ENCODE measurements at places on chromosomes 3 and 15.

- no peak for DNase-seq
Measured at GRCh38 chr15:55248895-55249294, 40.7 kb downstream of the RAB27A start.

- DNase-seq, result no peak
Measured at GRCh38 chr3:55174747-55175146, 246.9 kb upstream of the LRTM1 start.

GRCh38 chr3:183515968-183516851, 39.3 kb downstream of the KLHL6 start:
- no peak for DNase-seq

DNA sequence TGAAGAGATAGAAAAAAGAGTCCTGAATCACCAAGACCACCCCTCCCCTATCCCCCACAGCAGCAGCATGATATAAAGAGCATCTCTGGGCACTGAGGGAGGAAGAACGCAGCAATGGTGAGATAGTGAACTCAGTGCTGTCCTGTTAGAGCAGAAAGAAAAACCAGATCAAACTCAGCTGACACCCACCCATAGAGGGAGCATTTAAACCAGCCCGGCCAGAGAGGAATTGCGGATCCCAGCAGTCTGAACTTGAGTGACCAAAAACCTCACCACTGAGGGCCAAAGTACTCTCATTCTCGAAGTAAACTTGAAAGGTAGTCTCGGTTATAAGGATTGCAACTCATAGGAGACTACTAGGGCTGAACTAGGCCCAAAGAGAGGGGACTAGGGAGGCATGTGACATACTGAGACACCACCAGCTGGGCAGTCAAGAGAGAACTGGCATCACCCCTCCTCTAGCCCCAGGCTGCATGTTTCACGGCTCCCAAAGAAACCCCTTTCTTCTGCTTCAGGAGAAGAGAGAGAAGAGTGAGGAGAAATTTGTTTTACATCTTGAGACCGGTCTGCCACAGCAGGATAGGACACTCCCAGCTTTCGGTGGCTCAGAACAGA, 39.2 kb upstream of the TGFBR2 start:
- DNase-seq, result no peak

- DNase-seq, result no peak
Measured at GRCh38 chr3:134559591-134559990, 73.7 kb downstream of the CEP63 start.

- no peak for DNase-seq
Measured at GRCh38 chr3:120424976-120425570, 25.7 kb downstream of the FSTL1 start.

GRCh38 chr15:65066635-65067316, 1.0 kb downstream of the RASL12 start:
- DNase-seq, result no peak

DNA sequence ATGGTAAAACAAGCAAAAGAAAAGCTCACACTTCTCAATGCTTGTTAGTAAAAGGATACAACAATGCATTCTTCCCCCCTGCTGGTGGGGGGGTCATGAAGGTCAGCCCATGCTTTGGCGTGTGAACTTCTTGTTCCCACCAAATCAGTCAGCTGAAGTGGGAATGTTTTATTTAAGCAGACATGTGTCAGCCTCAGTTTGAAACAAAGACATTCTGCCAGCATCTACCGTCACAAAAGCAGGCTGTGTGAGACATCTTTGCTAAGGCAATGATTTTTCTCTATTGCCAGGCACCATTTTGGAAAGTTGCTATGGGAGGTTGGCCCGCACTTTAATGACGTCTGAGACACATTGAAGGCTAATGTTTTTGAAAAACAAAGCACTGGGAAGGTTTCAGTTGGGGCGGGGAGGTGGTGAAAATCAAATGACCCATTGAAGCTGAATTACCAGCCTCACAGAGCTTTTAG, 206.6 kb downstream of the TLE3 start:
- no peak for DNase-seq

DNA sequence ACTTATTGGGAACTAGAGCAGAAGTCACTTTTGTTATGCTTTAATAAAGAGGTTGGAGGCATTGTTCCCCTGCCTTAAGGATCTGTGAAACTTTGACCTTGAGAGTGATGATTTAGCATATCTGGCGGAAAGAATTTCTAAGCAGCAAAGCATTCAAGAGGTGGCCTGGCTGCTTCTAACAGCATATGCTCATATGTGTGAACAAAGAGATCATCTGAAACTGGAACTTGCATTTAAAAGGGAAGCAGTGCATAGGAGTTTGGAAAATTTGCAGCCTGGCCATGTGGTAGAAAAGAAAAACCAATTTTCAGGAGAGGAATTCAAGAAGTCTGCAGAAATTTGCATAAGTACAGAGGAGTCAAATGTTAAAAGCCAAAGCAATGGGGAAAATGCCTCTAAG, 56.4 kb upstream of the GOLIM4 start:
- DNase-seq, result no peak

DNA sequence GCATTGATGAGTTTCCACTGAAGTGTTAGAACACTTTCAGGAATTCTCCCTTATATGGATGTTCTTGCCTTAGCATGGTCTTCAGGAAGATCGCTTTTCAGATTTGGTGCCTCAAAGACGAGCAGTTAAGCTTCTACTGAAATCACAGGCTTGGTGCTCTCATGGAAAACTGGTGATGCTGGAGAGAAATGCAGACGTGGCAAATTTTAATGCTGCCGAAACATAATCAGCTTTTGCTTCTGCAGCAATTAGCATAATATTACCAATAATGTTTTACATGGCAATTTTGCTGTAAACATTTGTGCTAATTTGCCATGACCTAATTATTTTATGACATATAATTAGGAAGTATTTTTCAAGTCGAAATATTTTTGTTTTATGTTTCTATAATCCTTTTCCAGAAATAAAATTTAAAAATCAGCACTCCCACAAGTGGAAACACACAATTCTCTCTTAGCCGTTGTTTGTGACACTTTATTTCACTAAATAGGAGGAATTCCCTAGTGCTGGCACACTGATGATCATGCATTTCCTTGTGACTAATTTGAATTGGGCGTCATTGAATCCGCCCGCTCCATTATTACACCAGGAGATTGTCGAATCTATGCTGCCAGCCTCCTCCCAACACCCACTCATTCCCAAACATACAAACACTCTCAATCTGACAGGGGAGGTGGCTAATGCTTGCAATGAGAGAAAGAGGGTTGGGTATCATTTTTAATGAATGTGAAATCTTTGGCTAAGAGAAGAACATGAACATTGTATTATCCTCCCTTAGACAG, 506.8 kb upstream of the PPP2R3A start:
- DNase-seq, result no peak

GRCh38 chr15:85527895-85528294, 147.5 kb downstream of the AKAP13 start:
- DNase-seq, result peak; percentile 11

DNA sequence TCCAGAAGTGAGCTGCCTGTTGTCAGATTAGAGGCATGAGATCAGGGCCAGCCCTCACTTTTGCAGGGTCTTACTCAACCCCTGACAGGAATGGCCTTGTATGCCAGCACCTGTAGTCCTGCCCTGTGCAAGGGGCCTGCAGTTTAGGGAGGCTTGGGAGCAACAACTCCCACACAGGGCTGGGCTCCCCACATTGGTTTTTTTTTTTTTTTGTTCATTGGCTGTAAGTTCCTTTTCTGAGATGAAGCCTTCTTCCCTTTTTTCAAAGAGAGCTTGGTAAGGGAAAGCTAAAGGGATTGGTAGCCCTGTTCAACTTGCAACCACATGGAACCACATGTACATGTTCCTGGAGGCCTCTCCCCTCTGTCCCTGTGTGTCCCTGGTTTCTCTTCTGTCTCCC, 46.4 kb downstream of the TNFAIP8L3 start:
- no peak for DNase-seq

- DNase-seq, result no peak
Measured at GRCh38 chr15:29089731-29090616, 179.6 kb downstream of the NSMCE3 start.

DNA sequence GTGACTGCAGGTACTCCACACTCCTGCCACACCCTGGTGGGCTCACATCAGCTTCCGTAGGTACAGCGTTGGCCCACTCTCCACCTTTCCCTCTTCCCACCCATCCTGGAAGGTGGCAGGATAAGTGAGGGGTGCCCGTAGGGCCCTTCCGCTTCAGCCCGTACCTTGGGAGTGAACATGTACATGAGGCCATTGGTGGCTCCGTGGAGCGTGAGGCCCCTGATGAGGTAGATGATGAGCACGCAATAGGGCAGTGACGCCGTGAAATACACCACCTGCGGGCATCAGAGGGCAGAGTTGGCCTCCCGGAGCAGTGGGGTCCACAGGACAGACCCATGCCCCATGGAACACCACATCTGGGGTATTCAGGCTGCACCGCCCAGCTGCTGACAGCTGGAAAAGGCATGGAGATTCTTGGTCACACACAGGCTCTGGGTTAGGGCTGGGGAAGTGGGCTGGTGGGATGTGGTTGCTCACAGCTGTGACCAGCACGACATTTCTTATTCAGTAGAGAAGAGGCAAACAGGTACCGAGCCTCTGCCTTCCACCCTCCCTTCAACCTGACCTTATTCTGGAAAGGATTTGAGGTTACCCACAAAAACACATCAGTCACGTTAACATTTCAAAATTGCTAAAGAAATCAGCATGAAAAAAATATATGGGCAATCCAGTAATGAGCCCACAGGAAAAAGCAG, 23.8 kb downstream of the SLC6A20 start:
- DNase-seq, result no peak

DNA sequence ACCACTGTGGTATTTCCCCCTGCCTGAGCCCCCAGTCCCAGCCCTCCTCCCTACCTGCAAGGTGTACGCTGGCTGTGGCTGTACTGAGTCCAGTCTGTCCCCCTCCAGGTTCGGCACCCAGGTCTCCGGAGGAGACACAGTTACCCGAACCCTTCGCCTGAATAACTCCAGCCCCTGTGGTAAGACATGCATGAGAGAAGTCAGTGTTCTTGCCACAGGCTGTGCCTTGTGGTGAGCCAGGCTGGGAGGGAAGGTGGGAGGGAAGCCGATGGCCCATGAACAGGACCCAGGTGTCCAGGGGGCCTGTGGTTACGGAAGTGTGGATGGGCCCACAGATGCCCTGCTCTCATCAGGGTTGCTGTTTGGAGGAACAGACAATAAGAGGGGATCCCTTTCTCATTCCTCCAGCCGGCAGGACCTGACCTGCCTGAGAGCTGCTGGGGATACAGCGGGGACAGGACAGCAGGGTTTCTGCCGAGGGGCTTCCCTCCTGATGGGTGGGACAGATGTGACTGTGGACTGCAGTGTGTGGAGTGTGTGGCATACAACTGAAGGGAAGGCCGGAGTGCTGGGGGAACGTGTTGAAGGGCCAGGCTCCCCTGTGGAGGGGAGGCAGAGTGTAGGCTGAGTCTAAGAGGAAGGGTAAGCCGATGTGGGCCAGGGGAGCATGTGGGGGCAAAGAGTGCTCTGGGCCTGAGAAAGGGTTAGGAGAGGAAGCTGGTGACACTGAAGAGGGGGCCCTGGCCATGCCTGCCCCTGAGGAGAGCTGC, 21.9 kb downstream of the ACAA1 start:
- no peak for DNase-seq

DNA sequence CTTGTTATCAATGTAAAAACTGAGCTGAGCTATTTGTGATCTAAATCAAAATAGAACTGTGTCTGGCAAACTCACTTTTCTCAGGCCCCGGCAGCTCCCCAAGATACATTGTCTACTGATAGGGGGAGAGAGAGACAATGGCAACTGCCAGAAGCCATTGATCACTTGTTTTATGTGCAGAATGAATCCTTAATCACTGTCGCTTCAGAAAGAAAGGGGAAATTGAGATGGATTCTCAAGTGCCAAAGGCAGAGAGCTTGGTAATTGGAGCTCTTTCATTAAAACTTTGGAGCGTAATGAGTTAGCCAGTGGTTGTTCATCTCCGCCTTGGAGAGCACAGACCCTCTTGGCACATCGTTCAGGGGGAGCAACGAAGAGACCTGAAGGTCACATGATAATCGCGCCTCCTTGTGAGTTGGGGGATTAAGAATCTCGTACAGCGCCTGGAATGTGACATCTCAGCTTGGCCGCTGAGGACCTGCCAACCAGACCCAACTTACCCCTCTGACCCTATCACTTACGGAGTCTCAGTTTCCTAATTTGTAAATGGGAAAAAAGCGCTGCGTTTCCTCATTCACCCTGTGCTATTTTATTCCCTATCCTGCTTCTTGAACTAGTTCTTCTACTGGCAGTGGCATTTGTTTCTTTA, 252.8 kb downstream of the VPS13C start:
- DNase-seq, result no peak

- no peak for DNase-seq
Measured at GRCh38 chr3:144384241-144384979, 412.8 kb downstream of the DIPK2A start.

- peak; percentile 86 for DNase-seq
Measured at GRCh38 chr3:131217296-131217741, 164.3 kb upstream of the NUDT16 start.

- DNase-seq, result peak; percentile 41
Measured at GRCh38 chr3:146308222-146308621, 57.3 kb upstream of the PLSCR4 start.

DNA sequence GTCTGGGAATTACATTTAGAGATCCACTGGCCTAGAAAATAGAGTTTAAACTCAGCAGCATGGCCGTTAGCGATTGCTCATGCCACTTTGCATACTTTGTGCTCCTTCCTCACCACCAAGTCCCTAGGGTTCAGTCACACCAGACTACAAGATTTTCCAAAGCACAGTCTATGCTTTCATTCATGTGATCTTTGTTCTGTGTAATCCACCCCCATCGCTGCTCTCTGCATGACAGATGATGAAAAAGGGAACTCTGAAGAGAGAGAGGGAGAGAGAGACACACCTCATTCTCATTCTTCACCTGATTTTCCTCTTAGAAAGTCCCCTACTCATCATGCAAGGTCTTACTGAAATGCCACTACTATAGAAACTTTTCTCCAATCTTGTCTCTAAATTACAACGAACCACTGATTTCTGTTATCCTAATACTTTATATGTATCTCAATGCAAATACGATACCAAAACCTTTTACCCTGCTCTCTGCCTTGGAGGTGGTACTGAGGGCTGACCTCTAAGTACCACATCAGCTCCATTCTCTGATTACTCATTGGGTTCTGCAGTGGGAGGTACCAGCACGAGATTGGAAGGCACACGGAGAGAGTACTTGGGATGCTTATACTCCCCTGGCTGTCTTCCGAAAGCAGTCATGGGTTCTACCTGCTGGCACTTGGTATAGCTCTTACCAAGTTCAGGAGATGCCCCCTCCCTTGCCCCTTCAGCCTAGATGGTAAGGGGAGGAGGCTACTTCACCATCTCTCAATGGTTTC, 1.1 kb upstream of the PARP15 start:
- no peak for DNase-seq

GRCh38 chr3:61778095-61778494, 216.7 kb downstream of the PTPRG start:
- peak; percentile 8 for DNase-seq

Measured in Daoy (cell line).